CD4-positive, alpha-beta T cell treated with Interleukin-17A for 4 hours (primary cell): ENCODE measurements at places on chromosomes 13 and 19.

DNA sequence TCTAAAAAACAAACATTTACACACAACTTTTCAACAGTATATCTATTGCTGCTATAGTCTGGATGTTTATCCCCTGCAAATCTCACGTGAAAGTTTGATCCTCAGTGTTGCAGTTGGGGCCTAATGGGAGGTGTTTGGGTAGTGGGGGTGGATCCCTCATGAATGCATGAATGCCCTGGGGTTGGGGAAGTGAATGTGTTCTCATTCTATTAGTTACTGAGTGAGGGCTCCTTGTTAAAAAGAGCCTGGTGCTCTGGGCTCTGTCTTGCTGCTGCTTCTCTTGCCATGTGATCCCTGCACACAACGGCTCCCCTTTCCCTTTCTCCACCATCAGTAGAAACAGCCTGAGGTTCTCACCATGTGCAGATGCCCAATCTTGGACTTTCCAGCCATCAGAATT is 242.7 kb upstream of the HTR2A start:
- no peak for DNase-seq

GRCh38 chr13:51270623-51271415 is 48.6 kb downstream of the FAM124A start:
- DNase-seq, result no peak

DNA sequence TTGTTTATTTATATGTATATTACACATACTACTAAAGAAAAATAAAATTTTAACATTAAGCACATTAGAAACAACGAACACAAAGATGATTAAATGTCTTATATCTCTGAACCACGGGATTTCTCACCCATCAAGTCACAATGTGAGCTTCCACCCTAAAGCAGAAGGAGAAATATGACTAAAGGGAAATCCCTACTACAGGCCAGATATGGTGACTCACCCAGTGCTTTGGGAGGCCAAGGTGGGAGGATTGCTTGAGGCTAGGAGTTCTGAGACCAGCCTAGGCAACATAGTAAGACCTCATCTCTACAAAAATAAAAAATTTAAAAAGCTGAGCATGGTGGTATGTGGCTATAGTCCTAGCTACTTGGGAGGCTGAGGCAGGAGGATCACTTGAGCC is 24.6 kb downstream of the DCT start:
- DNase-seq, result no peak

DNA sequence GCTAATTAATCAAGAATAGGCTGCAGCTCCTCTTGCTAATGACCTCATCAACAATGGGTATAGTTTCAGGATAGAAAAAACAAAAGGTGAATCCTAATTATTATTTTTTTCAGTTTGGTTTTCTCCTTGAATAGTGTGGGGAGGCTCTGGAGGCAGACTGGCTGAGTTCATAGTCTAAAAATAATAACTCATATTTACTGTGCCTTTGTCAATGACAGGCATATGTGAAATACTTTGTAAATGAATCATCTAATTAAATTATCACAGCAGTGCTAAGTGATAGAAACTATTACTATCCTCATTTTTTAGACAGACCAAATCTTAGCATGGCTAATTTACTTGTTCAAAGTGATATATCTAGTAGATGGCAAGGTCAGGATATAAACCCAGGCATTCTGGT is 1261.0 kb upstream of the SLC10A2 start:
- DNase-seq, result no peak

DNA sequence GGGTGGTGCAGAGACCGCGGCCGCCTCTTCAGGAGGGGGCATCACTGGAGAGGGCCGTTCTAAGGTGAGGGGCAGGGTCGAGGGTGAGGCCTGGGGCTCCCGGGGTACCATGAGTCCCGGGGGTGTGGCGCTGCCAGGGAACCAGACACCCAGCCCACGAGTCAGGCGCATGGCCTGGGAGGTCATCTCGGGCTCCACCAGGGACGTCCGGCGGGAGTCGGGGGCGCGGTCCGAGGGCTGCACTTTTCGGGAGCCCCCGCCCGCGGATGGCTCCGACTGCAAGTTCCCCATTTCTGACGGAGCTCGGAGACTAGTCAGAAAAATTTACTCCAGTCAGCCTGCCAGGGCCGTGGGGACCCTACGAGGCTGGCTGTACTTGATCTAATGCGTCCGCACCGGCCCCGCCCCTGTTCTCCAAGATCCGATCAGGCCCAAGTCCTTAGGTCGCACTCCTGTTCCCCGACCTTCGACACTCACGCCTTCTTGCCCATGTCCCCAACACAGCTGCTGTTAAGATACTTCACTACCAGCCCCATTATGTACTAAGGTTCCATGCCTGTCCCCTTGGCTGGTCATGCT is 774 bp downstream of the GGN start:
- no peak for DNase-seq

- peak; percentile 17 for DNase-seq
These were observed 27.6 kb downstream of the MYO9B start for GRCh38 chr19:17103177-17103576.

DNA sequence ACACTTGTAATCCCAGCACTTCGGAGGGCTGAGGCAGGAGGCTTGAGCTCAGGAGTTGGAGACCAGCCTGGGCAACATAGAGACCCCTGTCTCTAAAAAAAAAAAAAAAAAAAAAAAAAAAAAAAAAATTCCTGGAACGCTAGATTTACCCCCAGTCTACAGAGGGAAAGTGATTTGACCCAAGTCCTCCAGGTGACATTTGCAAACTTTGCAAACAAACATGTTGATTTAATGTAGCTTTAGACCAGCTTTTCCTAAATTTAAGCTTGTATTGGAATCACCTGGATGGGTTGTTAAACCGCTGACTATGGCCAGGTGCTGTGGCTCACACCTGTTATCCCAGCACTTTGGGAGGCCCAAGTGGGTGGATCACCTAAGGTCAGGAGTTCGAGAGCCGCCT is 8.4 kb downstream of the CPT1C start:
- DNase-seq, result no peak

DNA sequence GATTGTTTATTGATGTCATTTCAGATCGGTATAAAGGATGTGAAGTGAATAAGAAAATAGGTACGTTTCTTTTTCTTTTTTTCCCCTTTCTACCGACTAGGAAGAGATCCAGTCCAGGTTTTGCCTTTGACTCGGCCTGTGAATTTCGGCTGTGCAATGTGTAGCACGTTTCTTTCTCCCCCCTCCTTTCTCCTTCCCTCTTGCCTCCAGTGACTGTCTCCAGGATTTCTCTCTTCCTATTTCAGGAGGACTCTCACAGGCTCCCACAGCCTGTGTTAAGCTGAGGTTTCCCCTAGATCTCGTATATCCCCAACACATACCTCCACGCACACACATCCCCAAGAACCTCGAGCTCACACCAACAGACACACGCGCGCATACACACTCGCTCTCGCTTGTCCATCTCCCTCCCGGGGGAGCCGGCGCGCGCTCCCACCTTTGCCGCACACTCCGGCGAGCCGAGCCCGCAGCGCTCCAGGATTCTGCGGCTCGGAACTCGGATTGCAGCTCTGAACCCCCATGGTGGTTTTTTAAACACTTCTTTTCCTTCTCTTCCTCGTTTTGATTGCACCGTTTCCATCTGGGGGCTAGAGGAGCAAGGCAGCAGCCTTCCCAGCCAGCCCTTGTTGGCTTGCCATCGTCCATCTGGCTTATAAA is at the start of gene GPC6:
Gene GPC6, plus strand, starts transcription at position 185 of the 657 bp plus-strand sequence.
- no peak for DNase-seq

- no peak for DNase-seq
These were observed 41.0 kb downstream of the AKAP11 start for GRCh38 chr13:42312817-42313431.

DNA sequence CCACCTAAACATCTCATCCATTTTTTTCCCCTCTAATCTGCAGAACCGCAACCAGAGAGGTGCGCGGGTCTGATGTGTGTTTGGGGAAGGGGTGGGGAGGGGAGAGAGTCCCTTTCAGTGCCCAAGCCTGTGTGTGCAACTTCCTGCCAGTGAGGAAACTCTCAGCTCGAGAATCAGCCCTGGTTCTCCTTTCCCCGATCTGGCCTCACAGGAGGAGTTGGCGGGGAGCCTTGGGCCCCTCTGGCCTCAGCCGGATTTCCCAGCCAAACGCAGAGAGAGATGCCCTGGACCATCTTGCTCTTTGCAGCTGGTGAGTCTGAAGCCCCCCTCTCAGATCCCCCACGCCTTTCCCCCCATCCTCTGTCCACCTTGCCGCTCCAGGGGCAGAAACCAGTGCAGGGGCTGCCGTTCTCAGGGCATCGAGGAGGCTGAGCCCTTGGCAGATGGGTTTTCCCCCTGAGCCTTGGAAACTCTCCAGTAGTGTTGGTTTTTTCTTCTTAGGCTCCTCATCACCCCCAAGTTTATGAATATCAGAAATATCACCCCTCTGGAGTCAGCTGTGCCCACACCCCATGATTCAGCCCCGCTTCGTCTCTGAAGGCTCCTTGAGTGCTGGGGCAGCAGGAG is at the start of gene C19orf38:
Gene C19orf38, plus strand, starts transcription at position 186 of the 627 bp plus-strand sequence. Its CDS starts 94 bp downstream, at position 280.
- peak; percentile 24 for DNase-seq

GRCh38 chr19:5050067-5050656 is 81.2 kb downstream of the KDM4B start:
- no peak for DNase-seq

DNA sequence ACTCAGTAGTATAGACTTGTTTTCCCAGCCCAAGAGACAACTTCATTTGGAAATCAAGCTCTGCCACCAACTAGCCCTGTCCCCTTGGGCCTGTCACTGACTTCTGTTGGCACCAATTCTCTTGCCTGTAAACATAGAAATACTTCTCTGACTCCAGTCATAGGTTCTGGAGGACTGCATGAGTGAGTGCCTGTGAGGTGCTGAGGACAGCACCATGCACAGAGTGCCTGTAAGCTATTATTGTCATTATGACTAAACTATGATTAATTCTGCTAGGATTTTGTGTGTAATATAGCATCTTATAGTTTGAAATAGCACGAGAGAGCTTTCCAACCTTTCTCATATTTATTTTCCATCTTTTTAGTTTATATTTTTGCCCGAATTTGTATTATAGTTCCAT is 247.9 kb downstream of the MYO16 start:
- DNase-seq, result no peak

DNA sequence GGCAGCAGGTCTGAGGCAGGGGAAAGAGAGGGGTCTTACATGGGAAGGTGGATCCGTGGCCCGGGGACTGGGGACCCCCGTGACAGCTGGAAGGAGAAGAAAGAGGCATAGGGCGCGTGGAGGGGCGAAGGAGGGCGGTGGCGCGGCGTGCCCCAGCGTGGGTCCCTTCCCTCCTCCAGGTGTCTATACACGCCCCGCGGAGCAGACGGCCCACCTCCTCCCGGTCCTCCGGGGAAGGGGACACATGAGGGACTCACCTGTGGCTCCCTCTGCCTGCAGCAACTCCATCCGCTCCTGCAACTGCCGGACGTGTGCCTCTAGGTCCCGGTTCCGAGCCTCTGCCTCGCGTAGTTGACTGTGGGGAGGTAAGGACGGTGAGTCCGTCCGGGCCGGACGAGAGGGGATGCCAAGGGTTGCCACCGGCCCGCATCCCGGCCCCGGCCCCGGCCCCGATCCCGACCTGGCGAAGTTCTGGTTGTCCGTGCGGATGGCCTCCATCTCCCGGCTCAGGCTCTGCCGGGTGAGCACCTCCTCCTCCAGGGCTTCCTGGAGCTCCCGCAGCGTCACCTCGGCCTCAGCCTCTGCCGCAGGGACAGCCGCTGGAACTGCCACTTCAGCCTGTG is 2.4 kb upstream of the SIX5 start:
- no peak for DNase-seq

- DNase-seq, result no peak
These were observed 202.4 kb downstream of the RFC3 start for GRCh38 chr13:34020388-34020787.

DNA sequence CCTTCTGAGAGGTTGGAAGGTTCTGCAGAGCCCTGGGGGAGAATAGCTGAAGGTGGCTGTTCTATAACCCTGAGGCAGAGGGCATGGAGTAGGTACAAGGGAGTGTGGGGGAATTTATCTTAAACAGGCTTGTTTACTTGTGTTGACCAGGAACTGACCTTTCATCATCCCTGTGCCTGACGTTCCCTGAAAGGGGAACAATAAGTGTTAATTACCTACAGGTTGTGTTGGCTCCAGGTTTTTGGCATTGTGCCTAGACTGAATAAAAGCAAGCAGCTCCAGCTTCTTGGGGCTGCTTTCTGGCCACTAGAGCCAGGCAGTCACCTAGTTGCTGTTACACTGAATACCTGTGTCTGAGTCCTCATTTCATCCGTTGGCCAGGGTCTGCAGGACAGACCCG is 60.0 kb downstream of the ZNF627 start:
- DNase-seq, result no peak

DNA sequence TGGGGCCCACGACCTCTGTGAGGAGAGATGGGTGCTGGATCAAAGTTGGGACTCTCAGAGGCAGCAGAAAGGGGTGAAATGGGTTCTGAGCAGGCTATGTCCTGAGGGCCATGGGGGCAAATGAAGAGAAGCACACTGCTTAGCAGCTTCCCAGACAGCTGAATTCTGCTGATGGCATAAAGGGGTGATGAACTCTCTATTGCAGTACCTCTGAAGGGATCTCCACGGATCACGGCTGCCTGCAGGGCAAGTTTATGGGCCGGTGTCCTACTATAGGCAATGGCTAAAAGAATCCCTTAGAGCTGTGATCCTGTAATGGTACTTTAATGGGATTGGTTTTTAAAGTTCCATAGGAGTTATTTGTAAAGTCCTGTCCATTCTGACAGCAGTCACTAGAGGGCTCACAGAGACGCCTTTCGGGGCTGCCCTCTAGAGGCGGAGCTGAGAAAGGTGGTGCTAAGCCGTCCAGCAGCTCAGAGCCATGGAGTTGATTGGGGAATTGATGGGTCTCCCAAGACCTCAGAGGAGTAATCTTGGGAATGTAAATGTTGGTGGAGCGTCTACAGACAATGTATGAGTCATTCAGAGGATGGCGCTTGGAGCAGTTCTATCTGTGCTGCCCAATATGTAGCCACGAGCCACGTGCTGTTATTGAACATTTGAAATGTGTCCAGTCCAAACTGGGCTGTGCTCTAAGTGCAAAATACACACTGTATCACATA is 287.3 kb downstream of the COG6 start:
- peak; percentile 78 for DNase-seq

DNA sequence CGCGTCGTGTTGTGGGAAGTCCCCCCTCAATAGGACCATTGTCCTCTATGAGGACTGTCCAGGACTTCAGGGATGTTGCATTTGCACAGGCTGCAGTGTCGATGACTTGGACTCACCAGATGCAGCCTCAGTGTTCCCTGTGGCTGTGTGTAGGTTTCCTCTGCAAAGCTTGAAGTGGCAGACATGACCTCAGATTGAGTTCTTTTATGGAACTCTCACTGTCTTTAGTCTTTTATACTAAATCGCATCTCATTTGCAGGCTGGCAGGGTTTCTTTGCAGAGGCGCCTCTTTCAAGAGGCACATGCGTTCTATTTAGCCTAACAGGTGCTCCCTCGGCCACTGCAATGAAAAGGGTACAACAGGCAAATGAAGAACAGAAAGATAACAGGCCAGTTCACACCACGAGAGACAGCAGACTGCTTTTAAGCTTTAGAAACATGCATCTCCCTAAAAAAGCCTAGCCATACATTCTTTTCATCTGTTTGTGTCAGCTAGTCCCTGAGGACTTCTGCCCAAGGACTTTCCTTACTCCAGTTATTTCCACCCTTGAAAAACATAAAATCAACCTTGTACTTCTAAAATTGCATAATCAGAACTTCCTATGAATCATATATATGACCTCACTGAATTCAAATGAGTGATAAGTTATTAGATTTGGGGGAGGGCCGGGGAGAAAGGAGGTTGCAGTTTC is 118.4 kb downstream of the RAB20 start:
- no peak for DNase-seq
